Ascending aorta (tissue), 2 donors: ENCODE measurements at places on chromosomes 6 and 20. TPM values are rescaled to one million over a fixed set of nuclear protein-coding genes. Genes with fewer than 3 reads are reported as not detected.

DNA sequence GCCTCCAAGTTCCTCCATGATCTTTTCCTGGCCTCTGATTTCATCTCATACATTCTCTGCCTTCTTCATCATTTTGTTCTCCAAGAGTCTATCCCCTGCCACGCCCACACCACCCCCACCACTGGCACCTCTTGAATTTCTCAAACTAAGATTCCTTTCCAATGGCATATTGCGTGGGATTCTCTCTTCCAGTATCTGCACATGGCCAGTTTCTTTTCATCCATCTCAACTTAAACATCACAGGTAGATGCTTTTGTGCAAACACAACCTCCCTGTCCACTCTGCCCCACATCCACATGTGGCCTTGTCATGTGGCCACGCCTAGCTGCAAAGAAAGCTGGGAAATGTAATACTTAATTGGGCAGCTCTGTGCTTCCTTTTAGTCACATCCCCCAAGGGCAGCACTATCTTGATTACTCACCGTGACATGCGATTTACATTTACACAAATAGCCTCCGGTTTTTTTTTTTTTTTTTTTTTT lies 33.4 kb upstream of the ZMYND8 start:
- no peak for DNase-seq

DNA sequence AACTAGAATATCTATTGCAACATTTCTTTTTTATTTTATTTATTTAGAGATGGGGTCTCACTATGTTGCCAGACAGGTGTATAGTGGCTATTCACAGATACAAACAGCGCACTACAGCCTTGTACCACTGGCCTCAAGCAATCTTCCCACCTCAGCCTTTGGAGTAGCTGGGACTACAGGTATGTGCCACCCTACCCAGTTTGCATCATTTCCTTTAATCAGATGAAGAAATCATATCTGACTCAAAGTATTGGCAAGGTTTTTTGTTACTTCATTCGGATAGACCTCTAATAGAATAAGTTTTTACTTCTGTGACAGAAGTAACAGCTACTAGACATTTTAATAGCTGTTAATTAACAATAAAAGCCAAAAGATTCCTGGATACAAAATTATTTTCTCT lies 153.9 kb downstream of the CDK19 start:
- no peak for DNase-seq

- no peak for DNase-seq
These were observed 956 bp downstream of the CHRNA4 start for GRCh38 chr20:63359937-63360849.

DNA sequence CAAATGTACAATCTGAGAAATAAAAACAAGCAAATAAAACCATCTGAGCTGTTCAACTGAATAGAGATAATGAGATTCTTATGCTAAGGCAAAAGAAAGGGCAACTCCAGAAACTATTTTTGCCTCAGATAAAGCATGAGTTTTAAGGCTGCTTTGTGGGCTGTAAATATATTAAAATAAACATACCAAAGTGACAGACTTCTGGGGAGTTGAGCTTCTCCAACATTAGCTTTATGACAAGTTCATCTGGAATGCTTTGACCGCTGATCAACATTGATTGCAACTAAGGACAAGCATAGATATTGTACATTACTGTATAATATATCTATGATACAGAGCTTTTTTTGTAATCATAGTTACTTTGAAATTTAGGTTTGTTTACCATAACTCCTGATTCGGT lies 19.3 kb downstream of the AK9 start:
- DNase-seq, result no peak

GRCh38 chr6:64733433-64733832 lies 973.6 kb downstream of the EYS start:
- DNase-seq, result no peak

- DNase-seq, result no peak
These were observed 11.6 kb upstream of the STX16 start for GRCh38 chr20:58639182-58640146.

DNA sequence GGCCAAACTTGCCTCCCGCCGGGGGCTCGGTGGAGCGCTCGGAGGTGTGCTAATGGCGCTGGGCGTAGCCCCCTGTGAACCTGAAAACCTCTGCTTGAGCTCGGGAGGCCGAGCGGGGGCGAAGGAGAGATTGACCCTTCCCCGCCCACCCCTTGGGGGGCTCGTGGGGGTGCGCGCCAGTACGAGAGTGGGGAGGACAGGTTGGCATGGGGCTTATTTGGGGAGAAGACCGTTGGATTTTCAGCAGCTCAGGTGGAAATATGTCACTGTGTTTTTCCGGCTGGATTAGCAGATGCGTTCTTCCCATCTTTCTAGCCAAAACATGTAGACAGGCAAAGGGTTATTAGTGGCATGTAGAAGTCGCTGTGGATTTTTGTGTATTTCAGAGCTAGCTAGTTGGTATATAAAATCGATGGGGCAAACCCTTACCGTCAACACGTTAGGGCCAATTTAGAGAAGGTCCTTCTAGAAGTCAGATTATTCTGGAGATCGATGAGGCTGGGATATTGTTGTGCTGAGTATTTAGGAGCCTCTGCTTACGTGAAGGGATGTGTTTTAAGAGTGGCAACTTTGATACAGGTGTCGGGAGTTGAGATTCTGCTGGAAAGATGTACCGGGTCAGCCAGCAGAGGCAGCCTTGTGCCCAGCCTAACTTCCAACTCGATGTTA lies 525 bp downstream of the NCOA7 start:
- DNase-seq, result no peak

DNA sequence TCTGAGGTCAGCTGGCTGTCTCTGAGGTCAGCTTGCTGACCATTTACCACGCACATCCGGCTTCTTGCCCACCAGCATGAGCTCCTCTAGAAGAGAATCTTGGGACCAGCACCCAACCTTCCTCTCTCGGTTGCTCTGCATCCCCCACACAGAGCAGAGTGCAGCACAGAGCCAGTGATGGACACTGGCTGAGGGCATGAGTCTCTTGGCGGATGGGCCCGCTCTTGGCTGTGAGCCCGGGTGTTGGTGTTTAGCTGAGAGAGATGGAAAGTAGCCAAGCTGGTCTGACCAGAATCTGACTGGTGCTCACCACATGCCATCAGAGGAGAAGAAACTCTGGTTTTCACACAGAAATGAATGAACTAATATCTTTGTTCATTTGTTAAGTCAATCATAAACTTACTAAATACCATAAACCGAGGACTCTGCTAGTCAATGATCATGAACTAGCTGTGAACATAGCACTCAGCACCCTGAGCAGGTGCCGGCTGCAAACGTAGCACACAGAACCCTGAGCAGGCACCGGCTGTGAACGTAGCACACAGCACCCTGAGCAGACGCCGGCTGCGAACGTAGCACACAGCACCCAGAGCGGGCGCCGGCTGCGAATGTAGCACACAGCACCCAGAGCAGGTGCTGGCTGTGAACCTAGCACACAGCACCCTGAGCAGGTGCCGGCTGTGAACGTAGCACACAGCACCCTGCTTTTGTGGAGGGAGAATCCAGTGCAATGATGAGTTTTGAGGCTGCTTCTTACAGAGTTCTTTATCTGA lies 10.4 kb upstream of the THBS2 start:
- no peak for DNase-seq

- DNase-seq, result no peak
These were observed 28.1 kb upstream of the APCDD1L start for GRCh38 chr20:58543274-58543673.

GRCh38 chr6:169164451-169164850 lies 89.2 kb downstream of the THBS2 start:
- DNase-seq, result no peak

GRCh38 chr6:112193535-112194051 lies 60.8 kb downstream of the LAMA4 start:
- no peak for DNase-seq

DNA sequence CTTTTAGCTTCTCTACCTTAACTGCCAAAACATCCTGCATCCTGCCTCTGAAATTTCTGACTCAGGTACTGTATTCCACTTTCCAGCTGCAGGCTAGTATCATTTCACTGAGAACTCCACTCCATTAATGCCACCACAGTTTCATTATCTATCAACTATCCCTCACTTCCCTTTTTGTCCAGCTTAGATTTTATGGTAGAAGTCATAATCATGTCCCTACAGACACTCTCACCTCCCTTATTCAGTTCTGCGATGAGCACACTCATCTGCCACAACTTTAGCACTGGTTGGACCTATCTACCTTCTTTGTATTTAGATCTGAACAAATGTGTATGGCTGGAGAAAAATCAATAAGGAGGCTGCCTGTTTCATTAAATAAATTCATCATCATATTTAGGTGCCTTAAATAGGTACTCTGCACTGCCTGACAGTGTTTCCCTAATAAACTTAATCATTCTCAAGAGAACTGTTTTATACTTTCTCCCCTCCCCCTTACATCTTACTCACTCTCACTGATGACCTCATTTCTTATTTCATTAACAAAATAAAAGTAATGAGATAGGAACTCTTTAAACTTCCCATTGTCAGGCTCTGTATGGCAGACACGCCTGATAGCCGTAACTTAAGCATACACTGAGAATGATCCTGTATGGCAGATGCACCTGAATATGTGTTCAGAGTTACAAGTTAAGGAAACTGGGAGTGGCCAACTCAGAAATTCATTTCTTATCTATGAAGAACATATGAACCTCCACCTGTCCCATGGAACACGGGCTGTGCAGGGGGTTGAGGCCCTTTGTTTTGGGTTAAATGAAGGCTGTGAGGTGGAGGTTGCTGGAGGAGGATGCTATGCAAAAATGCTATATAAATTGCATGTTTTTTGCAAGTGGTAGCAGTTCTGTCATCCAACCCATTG lies 95.3 kb upstream of the MAN1A1 start:
- no peak for DNase-seq

DNA sequence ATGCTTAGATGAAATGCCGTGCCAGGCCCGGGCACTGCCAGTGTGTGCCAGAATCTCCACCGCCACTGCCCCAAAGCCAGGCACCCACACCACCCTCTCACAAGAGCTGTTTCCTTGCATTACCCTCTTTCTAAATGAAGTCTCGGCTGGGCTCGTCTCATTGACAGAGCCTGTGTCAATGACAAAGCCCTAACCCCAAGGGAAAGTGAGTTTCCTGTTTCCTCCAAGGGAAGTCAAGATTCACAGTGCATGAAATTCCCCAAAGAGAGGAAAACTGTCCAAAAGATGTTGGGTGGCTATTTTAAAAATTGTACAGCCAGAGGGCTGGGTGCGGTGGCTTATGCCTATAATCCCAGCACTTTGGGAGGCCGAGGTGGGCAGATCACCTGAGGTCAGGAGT lies 75.4 kb upstream of the AKAP12 start:
- DNase-seq, result no peak

DNA sequence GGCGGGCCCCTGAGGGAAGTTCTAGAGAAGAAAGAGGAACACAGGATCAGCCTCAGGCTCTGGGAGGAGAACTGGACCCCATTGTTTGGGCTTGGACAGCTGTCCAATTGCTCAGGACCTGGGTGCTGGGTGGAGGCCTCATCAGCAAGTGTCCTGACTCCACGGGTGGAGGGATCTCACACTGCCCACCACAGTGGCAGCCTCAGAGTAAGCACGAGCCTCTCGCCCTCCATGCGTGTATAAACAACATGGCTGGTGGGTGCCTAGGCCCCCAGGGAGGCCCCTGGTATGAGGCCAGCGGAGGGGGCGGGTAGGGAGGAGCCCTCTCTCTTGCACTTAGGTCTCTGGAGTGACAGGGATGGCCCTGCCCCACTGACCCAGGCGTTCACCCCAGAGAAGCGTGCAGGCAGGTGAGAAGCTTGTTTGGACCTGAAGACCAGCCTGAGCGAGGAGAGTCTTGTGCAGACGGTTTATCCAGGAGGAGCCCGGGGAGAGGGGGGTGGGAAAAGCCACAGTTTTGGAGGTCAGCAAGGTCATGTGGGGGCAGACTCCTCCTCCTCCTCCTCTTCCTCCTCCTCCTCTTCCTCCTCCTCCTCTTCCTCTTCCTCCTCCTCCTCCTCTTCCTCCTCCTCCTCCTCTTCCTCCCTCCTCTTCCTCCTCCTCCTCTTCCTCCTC lies 41.9 kb upstream of the BHLHE23 start:
- DNase-seq, result no peak

DNA sequence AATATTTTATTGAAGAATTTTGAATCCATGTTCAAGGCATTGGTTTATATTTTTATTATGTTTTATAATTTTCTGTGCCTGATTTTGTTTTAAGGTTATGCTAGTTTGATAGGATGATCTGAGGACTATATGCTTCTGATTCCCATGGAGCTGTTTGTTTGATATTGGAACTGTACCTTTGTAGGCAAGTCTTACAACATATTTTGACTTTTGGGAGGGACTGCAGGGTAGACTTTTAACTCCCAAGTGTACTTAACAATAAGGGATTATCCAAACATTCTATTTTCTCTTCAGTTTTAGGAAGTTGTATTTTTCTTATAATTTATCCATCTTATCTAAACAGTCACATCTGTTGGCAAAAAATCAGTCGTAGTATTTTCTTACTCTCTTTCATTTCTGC lies 82.6 kb downstream of the HIVEP1 start:
- no peak for DNase-seq

DNA sequence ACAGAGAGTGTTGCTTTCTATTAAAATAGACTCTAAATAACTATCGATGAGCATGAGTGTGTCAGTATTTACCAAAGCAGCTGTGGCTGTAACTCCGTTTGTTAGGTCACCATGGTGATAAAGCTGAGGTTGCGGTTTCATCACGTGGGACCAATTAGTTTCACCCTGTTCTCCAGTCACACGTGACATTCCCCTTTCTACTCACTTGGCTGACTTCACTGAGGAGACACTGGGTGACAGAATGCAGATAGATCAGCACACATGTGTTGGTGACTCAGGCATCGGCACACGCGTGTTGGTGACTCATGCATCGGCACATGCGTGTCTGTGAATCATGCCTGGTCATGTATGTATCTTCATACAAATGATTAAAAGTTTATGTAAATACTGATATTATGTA lies 285.4 kb downstream of the THBS2 start:
- no peak for DNase-seq

DNA sequence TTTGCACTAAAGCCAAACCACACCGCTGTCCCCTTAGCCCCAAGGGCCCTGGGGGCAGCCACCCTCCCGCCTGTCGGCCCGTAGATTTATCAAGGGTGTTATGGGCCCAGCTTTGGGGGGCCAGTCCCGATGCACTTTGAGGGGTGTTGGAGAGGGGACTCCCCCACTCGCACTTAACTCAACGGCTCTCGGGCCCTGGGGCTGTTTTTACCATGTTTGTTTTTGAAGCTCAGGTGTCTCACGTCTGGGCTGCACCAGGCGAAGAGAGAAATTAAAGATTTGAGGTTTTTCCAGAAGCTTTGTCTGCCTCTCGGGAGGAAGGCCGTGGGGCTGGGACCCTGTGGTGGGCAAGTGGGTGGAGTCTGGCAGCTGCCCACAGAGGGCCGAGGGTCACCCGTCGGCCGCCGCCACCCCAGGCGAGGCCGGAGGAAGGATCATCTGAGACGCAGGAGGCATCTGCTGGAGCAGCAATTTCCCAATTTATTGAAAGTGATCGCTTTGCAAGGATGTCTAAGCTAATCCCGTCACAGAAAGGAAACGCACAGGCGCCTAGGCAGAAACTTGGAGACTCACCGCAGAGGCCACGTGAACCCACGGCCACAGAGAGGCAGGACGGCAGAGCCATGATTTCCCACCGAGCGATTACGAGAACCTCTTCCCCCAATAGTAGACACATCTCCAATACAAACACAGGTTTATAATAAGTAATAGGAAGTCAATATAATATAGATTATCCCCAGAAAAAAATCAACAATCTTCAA lies 3.8 kb downstream of the SLC2A4RG start:
- no peak for DNase-seq

The ORC3 gene
- total RNA-seq, result 12.9 TPM

The GINS1 gene
- not detected for total RNA-seq

The ENPP4 gene
- 12.5 TPM for total RNA-seq

The TLDC2 gene
- total RNA-seq, result not detected

The HLA-A gene
- 1,099 TPM for total RNA-seq

The VWA7 gene
- not detected for total RNA-seq

The SEC63 gene
- total RNA-seq, result 13.1 TPM
